Activated CD8-positive, alpha-beta memory T cell treated with anti-CD3 and anti-CD28 coated beads for 1 hour (primary cell): ENCODE measurements at places on chromosomes 2 and 18.

GRCh38 chr2:47357483-47357882, 45.5 kb upstream of the MSH2 start:
- no peak for DNase-seq

GRCh38 chr2:234577191-234577590, 80.3 kb upstream of the ARL4C start:
- no peak for DNase-seq

- no peak for DNase-seq
Measured at GRCh38 chr18:72329533-72329932, 214.6 kb downstream of the CBLN2 start.

DNA sequence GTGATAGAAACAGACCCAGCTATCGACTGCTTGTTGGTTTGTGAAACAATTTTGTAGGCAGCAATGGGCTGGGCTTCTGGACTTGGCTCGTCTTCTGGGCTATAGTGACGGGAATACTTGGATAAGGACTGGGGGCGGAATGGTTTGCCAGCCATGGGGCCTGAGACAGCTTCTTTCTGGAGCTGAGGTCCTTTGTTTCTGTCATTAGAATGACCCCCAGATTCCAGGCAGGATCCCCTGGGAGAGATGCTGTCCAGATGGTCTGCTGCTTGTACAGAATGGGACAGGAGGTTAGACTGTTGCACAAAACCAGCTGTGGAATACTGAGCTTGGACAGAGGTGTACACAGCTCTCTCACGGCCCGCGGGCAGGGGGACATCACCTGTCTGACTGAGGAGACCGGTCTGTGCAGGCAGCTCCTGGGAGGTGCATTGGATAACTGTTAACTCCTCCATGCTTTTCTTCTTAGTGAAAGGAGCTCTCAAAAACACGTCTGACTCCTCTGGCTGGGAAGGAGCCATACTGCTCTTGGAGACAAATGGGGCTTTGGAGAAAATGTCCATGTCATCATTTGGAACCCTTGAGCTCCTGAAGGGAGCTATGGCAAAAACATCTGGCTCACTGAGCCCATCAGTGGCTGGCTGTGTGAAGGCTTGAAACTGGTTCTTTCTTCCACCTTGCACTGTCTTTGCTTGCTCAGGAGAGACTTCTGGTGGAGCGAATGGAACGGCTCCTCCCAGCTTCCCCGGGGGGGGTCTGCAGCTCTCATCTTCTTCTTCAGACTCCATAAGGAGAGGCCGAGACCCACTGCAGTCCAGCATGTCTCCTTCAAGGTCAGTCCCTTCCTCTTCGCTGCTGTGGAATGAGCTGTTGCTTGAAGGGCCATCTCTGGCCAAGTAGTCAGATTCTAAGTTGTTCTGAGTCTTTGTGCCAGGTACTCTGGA, 28.6 kb upstream of the NFU1 start:
- DNase-seq, result no peak

- no peak for DNase-seq
Measured at GRCh38 chr2:181886192-181886591, 5.3 kb upstream of the ITPRID2 start.
